ENCODE measurements at places on chromosomes 6 and 20.

- DNase-seq, result no peak
Measured at GRCh38 chr20:45630371-45630770, 713 bp downstream of the WFDC9 start.

- no peak for DNase-seq
Measured at GRCh38 chr6:45822246-45822812, 193.3 kb downstream of the CLIC5 start.

GRCh38 chr20:55936209-55936595 lies 69.1 kb downstream of the CBLN4 start:
- DNase-seq, result no peak

DNA sequence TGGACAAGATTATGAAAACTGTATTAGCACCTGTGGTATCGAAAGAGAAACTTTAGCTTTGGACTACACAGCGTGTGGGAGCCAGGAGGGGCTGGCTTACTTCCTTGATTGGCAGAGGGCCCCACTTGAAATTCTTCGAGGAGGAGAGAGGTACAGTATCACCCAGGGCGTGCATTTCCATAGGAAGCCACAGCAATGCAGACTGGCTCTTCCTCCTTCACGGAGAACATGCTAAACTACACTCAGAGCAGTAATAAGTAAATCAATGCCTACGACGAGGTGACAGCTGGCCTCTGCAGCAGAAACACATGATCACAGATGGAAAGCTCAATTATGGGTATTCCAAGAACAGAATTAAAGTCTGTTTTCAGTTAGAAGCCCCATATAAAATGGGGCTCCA lies 44.2 kb downstream of the MYLK4 start:
- DNase-seq, result no peak

DNA sequence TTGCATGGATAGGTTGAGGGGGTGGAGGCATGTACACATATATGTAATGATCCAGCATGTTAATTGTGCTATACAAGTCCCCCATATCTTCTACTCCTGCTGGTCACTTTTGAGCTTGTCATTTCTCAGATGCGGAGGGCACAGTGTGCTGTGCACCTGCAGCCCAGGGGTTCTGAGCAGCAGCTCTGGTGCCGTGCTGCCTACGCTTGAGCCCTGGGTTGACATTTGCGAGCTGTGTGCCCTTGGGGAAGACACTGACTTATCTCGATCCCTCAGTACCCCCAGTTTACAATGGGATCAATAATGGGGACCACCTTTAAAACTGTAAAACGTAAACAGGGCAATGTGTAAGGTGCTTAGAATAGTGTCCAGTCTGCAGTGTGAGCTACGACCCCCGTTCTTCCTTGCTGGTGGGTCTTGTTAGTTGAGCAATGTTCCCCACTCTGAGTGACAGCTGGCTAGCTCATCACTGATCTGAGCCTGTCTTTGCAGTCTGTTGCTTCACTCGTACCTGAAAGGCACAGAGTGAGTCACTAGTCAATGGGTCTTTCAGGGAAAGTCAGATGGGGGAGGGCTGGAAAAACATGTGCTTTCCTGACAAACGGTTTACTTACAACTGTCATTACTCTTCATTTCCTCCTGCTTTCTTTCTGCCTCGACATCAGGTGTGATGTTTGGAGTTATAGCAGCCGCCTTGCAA lies 91.7 kb downstream of the SLC2A10 start:
- DNase-seq, result no peak

DNA sequence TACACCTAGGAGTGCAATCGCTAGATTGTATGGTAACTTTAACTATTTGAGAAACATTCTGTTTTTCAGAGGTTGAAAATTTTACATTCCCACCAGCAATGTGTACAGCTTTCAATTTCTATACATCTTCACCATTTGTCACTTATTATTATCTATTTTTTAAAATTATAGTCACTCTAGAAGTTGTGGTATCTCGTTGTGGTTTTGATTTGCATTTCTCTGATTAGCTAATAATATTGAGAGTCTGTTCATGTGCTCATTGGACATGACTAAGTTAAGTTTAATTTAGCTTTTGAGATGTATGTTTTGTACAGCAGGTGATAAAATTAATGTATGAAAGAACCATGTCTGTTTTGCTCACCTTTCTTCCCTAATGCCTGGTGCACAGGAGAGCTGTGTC lies 34.8 kb upstream of the PLCB1 start:
- no peak for DNase-seq

Measured in NCI-H345 (cell line).